ENCODE measurements at places on chromosomes 7 and 10.

GRCh38 chr10:77220150-77220549 lies 417.5 kb downstream of the KCNMA1 start:
- DNase-seq: no peak

DNA sequence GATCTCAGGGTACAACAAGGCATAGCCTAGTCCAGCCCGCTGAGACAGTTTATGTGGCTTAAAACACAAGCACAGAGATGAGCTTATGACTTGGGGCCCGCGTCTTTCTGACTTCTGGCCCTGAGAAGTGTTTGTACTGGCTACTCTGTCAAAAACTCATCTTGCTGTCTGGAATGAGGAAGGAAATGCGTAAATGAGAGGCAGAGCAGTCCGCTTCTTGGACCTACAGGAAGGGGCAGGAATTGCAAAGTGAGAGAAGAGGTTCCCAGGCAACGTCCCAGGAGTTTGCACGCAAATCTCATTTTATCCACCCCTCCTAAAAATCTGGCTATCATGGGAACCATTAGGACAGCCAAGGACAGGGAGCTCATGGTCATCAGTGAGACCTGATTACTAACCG lies 5.5 kb downstream of the ANXA11 start:
- DNase-seq: no peak

- DNase-seq: no peak
Observed at GRCh38 chr7:43038254-43038653, 74.2 kb upstream of the HECW1 start.

DNA sequence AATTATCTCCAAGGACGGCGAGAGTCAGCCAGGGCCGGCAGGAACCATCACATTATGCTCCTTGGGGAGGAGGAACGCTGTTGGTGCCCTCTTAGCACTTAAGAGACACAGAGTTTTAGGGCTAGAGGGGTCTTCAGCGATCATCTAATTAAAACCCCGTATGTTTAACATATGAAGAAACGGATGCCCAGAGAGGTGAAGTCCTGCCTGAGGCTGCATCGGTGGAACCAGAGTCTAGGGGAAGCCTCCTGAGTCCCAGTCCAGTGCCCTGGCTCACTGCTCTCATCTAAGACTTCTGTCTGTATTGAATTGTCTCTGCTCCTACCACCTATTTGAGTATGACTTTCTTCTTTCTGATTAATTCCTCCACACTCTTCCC lies 688 bp upstream of the ABCB4 start:
- DNase-seq: no peak

DNA sequence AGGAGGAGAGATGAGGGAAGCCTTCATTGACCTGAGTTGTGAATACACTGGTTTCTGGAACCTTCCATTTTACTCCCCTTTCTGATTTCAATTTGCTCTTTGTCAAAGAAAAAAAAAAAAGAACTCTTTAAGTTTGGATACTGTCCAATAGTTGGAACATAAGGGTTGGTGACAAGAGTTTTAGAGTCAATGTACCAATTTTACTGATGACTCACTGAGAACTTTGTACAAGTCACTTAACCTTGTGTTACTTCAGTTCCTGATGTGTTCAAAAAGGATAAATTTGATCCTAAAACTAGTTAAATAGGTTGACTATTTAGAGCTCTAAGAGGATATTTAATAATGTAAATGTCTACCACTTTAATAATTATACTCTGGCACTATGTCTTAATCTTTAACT lies 4.1 kb upstream of the CDK14 start:
- no peak for DNase-seq

DNA sequence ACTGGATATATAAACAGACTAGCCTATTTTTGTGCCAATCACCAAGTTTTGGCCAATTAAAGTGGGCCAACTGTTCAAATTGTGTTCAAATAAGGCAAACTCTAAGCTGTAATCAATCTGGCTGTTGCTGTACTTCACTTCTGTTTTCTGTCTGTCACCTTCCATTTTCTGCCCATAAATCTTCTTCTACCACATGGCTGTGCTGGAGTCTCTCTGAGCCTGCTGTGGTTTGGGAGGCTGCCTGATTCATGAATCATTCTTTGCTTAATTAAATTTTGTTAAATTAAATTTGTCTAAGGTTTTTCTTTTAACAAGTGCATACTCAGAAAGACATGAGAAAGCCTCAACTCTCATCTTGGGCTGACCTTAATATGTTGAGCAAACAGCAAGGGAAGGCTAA lies 172.6 kb upstream of the VIPR2 start:
- no peak for DNase-seq
